ENCODE measurements at places on chromosomes 2 and 18.

DNA sequence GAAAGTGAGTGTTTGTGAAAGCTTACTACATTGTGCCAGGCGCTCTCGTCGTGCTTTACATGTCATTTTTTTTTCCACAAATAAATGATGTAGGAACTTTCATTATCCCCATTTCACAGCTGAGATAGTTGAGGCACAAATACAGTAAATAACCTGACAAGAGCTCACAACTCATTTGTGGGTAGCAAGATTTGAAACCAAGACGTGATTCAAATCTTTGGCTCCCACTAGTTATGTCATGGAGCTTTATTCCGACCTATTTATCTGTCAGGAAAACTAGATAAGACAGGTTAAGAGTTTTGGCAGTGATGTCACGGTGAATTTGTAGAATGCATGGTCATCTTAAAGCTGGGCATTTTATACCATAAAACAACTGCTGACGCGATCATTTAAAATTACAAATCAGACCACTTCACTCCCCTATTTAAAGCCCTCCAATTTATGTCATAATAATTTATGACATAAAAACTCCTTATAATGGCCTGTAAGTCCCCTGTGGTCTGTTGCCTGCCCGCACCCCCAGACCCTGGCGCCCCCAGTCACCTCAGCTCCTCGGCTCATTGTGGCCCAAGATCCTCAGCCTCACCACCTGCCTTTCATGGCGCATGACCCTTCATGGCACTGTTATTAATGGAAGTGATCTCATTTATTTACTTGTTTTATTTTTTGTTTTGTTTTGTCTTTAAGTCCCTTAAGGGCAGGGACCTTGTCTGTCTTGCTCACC lies 678 bp upstream of the ZNF24 start:
- no peak for DNase-seq

GRCh38 chr2:205076405-205076804 lies 531.1 kb downstream of the PARD3B start:
- DNase-seq, result no peak

DNA sequence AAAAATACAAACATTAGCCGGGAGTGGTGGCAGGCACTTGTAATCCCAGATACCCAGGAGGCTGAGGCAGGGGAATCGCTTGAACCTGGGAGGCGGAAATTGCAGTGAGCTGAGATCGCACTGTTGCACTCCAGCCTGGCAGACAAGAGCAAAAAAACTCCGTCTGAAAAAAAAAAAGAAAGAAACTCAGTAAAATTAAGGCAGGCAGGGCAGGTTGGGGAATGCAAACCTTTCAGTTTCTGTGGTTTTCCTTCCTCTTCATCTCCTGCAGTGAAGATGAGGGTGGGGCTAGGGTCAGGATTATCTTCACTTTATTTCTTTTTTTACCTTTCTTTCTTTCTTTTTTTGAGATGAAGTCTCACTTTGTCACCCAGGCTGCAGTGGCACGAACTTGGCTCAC lies 43.2 kb upstream of the PSME4 start:
- no peak for DNase-seq

- DNase-seq, result no peak
Observed at GRCh38 chr18:41499345-41499744, 455.7 kb upstream of the PIK3C3 start.

DNA sequence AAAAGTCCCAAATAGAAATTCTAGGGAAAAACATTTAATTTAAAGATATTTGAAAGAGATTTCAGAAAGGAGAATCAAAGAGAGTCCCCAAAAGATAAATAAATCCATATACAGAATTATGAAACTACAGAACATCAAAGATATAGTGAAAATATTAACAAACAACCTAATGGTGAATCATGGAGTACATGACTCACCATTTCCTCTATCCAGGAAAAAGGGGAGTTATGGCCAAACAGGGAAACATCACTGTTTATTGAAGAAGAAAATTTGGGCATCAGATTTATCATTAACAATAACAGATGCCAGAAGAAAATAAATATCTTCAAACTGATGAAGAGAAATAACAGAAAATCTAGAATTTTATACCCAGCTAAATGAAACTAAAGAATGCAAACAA lies 448.3 kb downstream of the CDH2 start:
- DNase-seq, result no peak

Measured in suprapubic skin (tissue), 4 donors.